ENCODE measurements at places on chromosomes 4 and X.
A peak's percentile ranks its signal among the peaks of the same experiment; 100 is the strongest.

DNA sequence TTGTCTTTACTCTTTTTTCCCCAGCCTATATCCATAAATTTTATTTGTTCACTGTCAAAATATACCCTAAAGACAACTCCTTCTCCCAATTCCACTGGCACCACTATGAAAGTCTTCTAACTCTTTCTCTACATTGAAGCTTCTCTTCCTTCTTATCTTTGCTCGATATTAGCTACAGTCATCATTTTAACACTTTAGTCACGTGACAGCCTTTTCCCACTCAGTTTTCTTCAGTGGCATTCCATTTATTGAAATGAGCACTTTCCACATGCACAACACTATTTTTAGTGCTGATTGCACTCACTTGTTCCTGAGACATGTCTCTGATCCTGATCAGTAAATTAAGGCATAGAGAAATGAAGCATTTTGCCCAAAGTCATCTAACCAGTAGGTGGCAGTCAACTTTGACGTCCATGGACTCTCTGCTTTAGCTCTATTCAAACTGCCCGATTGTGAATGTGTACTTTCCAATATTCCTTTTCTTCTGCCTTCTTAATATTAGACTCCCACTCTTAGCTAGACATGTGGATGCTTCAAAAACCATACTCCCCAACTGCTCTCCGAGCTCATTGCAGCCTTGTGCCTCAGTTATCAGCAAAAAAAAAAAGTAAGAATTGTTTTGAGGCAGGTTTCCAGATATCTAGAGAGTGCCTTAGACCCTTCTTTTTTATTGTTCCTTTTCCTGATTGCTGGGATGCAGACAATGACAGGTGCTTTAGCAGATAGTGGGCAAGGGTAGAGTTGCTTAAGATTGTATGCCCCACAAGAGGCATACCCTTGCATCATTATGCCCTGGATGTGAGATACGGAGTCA lies 394.4 kb upstream of the ADGRL3 start:
- DNase-seq: peak; percentile 13

DNA sequence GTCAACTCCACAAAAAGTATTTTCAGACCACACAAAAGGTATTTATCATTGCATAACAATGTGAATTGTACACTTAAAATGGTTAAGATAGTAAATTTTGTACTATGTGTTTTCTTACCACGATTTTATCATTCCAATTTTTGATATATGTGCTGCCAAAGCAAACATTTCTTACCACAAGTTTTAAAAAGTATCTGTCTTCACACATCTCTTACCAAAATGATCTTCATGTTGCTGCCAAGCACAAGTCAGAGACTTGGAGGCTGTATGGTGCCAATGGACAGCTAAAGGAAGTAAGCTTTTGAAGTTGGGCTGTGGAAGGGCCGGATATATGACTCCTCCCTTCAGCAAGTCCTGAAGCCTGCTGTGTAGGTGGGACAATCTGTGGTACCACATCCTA lies 67.9 kb downstream of the TMLHE start:
- no peak for DNase-seq

DNA sequence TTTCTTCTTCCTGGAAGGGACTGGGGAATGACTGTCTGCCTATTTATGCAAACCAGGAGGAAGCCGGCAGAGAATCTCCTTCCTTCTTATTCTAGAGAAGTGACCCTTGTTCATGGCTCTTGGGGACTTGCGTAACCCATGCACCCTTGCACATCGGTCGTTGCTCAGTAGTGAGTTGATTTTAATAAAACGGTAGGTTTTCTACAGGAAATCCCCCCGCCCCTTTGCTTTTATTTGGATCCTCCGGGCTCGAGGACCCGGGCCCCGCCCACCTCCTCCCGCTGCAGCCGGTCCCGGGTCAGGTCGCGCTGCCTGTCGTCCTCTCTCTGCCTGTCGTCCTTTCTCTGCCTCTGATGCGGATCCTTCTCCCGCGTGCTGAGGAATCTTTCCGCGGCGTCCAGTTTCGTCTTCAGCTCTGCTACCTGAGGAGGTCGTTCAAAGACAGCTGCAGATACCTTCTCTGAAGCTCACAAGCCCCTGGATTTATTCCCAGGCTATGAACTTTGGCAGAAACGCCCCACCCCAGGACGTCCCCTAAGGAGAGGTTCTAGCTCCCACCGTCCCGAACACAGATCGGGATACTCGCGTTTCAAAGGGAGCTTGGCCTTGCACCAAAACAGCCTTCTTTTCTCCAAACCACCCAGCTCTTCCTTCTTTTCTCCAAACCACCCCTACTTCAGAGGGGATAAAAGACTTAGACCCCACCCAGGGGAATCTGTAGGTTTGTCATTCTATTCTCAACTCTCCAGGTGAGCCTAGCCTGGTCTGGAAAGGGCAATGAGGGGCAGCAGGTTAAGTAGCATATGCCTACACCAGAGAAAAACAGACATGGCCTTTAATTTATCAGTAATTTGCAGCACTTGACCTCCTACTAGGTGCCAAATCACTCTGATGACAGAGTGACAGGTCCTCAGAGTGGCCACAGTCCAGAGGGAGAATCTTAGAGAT lies 7.0 kb downstream of the TNIP3 start:
- no peak for DNase-seq

DNA sequence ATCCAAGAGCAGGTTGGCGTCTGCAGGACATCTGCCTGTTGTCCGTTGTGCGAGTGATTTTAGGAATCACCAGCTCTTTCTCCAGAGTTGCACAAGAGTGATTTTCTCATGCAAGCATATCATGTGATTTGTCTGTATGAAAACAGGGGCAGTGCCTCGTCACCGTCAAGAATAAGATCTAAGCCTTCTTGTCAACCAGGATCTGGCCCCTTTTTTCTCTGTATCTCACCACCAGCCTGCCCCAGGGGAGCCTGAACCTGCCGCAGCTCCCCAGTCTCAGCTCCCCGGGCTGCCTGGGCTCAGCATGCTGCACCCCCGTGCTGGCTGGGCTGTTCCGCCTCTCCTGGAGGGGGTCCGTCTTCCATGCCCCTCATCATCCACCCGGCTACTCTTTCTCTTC lies 90.5 kb downstream of the STOX2 start:
- peak; percentile 21 for DNase-seq

- no peak for DNase-seq
Observed at GRCh38 chr4:37095925-37096324, 148.6 kb upstream of the NWD2 start.

GRCh38 chrX:11435568-11435967 lies 142.4 kb downstream of the AMELX start:
- DNase-seq: peak; percentile 71

GRCh38 chrX:153513265-153513664 lies 4.2 kb upstream of the ATP2B3 start:
- no peak for DNase-seq

- DNase-seq: no peak
Observed at GRCh38 chr4:38695809-38696208, 31.8 kb downstream of the KLF3 start.

DNA sequence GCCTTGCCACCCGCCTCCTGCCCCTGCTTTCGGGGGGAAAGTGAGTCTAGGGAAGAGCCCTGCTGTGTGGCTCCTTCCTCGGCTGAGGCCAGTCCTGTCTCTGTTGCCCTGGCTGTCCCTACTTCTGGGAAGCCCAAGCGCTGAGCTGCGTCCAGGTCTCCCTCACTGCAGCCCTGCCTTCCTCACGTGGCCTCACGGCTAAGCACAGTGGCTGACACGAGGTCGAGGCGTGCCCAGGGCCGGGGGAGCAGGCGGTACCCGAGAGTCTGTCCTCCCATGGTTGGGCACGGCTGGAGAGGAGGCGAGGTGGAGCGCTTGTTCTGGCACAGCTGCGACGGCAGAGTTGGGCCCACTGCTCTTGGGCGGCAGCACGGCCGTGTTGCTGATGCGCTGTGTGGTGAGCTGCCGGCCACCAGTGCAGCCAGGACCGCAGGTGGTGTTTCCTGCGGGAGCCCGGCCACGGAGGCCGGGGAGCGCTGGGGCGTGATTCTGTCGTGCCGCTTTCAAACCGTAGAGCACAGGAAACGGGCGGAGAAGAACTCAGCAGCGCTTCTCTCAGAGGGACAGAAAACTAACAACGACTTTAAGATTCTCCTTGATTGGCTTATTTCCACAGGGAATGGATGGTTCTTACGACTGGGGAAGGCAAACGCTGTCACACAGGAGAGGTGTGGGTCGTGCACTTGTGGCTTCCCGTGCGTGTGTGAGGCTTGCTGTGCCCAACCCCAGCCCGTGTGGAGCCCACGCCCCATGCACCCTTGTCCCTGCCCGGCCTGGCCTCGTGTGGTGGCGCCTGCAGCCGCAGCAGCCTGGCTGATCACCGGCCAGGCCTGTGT lies 21.3 kb downstream of the MAEA start:
- no peak for DNase-seq

GRCh38 chr4:156146571-156146970 lies 192.9 kb upstream of the CTSO start:
- peak; percentile 82 for DNase-seq

DNA sequence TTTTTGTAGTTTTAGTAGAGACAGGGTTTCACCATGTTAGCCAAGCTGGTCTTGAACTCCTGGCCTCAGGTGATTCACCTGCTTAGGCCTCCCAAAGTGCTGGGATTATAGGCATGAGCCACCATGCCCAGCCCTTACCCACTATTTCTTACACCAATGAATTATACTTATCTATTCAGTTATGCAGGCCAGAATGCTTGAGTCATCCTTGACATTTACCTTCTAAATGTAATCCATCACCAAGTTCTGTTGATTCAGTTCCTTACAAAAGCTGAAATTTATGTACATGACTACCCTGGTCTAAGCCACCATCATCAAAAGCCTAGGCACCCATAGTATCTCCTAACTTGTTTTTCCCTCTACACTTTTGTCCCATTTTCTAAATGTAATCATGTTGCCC lies 585.7 kb downstream of the IL15 start:
- no peak for DNase-seq

- no peak for DNase-seq
Observed at GRCh38 chr4:42750856-42751255, 94.0 kb upstream of the ATP8A1 start.

DNA sequence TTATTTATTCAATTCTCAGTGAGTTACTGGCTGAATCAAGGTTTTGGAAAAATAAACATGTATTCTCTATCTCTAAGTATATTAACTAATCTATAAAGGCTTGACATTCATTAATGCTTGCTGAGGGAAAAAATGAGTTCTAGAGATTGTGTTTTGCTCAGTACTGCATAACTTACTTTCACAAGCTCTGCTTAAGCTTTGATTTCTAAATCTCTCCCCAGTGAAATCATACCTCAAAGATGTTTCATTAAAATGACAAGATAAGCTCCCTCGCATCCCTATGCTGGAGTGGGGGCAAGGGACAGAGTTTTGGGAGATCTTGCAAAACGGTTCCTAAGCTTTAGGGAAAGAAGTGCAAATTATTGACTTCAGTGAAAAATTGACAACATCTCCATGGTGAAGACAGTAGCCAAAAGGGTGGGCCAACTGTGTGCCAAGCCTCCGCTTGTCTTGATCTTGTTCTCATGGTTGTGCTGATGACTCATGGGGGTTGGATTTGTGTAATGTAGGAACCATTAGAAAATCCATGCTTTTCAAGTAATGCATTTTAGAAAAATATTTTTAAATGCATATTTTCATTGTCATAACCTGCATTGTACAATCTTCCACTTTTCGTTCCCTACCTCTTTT lies 521.4 kb downstream of the RPA4 start:
- DNase-seq: peak; percentile 44

DNA sequence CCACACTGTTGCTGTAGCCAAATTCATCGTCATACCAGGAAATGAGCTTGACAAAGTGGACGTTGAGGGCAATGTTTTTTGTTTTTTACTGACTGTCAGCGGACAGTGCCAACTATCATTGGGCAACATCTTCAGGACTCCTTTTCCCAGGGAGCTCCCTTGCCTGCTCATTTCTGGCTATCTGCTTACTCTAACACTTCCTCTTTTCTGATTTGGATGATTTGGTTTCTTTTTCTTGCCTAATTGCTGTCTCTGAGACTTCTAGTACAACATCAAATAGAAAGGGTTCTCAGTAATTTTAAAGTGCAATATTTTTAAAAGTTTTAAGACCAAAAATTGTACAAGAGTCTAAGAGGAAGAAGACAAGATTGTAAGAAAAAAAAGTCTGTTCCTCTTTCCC lies 92.0 kb upstream of the KLHL4 start:
- DNase-seq: no peak

GRCh38 chr4:89788206-89789072 lies 48.5 kb downstream of the SNCA start:
- no peak for DNase-seq

GRCh38 chrX:41336447-41336846 lies 2.5 kb downstream of the DDX3X start:
- DNase-seq: no peak

- no peak for DNase-seq
Observed at GRCh38 chr4:121541696-121542095, 155.1 kb downstream of the ANXA5 start.

DNA sequence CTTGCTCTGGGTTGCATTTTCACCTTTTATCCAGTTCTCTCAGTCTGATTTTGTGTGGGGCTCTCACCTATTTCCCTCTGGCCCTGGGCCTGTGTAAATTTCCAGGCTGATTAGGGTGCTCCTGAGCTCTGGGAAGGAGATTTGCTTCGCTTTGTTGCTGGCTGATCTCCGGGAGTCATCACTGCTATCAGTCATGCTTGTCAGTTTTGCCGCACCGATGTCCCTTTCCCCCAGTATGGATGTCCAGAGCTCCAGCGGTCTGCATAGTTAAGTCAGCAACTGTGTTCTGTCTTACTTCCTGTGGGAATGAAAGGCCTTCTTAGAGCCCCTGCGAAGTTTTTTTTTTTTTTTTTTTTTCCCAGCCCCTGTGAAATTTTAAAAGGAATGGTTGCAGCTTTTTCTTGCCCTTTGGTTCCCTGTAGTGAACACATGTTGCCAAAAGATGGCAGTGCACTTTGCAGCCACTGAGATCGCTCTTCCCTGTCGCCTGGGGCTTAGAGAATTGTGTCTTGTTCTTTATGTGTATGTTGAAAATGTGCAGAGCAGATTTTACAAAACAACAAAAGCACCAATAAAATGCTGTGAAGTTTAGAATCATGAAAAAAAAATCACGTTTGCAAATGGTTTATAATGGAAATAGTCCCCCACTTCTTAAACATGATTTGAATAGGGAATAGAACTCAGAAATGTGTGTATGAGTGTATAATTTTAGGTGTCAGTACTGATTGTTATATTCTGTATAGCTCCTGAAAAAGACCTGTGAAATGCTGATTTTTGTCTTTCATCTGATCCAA lies 109.1 kb upstream of the SLC4A4 start:
- DNase-seq: peak; percentile 63

DNA sequence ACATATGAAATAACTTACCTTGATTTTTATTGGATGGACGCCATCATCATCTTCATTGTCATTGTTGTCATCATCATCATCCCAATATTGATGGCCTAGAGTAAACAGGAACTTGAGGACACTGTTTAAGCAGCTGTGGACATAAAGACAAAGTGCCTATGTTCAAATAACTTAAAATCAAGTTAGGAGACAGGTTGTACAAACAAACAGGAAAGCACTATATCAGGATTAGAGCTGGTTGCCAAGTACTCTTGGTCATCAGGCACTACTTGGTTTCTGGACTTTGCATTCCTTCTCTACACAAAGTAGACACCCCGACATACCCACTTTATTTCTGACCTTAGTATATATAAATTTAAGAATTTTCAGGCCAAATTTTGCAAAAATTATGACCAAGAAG lies 608.6 kb downstream of the KLHL13 start:
- DNase-seq: no peak

GRCh38 chr4:39716356-39716755 lies 18.4 kb downstream of the UBE2K start:
- peak; percentile 51 for DNase-seq

All from fibroblast of villous mesenchyme (primary cell).